Posterior cingulate gyrus (tissue), 11 donors: ENCODE measurements at places on chromosomes 12 and 14.

DNA sequence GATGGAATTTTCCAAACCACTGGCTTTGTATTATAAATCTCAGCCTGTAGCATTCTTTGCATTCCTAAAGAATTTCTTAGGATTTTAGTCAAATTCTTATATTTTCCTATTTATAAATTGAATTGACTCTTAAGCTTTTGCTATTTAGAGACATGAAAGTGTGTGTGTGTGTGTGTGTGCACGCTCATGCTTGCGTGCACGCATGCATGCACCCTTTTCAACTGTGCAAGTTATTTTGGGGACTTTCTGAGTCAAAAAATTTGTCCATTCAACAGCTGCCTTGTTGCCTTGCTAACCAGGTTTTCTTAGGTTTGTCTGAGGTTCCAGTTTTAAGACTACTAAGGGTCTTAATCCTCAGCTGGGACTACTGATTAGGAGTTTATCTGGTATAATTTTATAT, 42.6 kb downstream of the GPATCH2L start:
- no peak for DNase-seq

DNA sequence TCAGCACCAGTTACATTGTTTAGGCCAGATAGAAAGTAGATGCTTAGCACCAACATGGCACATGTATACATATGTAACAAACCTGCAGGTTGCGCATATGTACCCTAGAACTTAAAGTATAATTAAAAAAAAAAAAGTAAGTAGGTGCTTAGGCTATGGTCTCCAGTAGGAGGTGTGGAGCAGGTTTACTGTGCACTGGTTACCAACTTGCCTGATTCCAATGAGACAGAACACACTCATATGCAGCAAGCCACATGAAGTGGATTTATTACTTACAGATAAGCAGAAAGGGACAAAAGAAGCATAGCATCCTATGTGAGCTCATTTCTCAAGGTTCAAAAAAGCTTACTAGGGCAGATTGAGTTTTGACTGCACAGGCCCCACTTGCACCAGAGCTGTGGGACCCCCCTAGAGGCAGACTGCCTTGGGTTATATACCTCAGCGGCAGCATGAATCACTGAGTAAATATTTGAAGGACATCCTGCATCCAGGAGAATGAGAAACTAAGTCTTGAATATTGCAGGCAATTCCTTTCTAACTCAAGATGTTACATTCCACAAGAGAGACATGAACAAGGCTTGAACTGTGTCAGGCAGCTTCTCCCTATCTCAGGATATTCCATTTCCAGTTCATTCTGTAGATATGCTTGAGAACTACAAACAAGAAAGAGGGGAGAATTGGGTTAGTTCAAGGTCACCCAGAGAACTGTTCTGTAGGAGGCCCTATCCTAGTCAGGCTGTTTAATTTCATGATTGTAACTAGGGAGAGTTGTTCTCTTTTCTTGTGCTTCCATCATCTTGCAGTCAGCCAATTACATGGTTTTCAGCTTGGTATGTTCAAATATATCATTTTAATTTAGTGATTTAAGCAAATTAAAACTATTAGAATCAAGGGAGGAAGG, 30.1 kb downstream of the LRFN5 start:
- DNase-seq: no peak

DNA sequence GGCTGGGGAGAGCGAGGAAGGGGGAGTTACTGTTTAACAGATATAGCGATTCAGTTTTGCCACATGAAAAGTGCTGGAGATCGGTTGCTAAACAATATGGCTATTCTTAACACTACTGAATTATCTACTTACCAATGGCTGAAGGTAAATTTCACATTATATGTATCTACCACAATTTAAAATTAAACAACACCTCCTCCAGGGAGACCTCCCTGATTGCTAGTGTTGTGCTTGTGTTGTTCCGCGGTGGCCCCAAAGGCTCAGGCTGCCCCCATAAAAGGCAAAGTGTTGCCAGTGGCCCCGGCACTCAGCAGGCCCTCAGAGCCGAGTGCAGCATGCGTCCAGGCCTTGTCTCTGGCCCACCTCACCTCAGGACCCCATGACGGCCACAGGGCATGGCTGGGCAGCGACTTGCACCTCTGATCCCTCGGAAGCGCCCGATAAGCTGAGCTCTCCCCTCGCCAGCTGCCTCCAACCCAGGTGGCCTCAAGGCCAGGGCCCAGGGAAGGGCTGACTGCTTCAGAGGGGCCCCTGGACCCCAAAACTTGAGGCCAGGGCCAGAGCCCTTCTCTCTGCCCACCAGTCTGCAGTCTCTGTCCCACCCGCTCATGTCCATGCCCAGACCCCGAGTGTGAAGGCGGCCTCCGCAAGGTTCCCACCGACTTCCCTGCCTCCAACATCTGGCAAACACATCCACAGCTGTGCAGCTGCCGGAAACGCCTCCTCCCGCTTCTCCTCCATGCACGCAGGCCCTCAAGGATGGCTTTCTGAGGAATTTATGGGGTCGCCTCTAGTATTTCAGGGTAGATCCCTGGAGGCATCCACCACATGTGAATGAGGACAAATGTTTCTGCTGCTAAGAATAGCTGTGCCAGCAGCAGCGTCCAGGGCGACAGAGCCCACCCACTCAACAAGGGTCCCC, 60.0 kb downstream of the NCOR2 start:
- no peak for DNase-seq

DNA sequence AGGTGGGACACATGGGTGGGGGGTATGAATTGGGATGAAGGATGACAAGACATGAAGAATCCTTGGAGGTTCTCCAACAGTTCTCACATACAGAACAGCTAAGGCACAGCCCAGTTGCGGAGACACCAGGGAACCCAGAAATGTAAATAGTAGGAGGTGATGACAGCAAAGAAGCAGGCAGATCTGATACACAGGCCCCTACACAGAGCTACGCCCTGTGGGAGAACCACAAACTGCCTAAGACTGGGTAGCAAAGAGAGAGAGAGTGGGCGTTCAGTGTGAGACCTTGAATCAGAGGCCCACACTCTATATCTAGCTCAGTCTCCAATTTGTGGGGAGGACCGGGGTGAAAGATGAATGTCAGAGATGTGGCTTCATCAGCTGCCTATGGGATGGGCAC, 9.5 kb upstream of the NUMB start:
- no peak for DNase-seq

DNA sequence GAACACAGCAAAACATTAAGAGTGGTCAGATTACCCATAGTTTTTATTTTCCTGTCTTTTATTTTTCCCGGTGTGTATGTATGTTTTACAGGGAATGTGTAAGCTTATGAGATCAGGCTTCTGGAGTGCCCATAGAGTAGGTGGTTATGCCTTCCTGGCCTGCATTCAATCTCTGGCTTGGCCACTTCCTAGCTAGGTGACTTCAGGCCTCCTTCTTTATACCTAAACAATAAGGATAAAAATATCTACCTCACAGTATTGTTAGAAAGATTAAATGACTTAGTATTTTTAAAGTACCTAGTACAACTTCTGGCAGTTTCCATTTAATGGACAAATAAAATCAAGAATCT, 42.4 kb downstream of the ITPR2 start:
- DNase-seq: no peak

GRCh38 chr14:86088156-86088555, 558.2 kb downstream of the FLRT2 start:
- no peak for DNase-seq

GRCh38 chr14:73238424-73238852, 1.1 kb downstream of the PAPLN start:
- peak; percentile 49 for DNase-seq

DNA sequence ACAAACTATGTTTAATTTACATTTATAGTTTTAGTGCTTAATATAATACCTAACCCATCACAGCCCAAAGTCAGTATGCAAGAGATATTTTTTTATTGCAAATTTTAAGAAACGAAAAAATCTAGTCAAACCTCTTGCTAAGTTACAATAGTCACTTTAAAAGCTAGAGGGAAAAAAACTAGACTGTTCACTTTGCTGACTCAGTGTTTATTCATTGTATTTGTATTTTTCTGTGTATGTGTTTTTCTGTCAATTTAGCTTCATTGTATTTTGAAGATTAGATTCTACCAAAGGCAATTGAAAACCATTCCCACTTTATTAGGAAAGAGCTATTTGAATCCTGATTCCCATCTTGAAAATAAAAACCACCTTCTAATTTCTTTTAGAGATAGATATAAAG, 891.5 kb downstream of the SLC16A7 start:
- DNase-seq: no peak

- no peak for DNase-seq
Measured at GRCh38 chr12:111073370-111073769, 153.0 kb upstream of the MYL2 start.

GRCh38 chr14:22476005-22476751, 112.8 kb downstream of the DAD1 start:
- no peak for DNase-seq

GRCh38 chr12:45553204-45553603, 176.3 kb upstream of the ARID2 start:
- no peak for DNase-seq

DNA sequence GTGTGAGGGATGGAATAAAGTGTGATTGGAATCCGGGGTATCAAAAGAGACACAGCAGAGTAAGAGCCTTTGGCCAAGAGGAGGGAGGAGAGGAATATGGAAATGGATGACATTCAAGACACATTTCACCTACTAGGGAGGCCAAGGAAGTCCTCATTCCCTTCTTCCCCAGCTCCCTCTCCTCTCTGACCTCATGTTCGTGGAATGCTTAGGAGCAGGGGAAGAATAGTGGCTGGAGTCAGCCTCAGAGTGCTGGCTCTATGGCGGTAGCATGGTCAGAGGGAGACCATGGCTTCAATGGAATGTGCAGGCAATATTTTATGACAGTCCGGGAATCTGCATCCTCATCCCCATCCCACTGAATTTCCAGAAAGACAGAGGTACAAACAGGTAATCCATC, 196.6 kb downstream of the EGLN3 start:
- DNase-seq: no peak

DNA sequence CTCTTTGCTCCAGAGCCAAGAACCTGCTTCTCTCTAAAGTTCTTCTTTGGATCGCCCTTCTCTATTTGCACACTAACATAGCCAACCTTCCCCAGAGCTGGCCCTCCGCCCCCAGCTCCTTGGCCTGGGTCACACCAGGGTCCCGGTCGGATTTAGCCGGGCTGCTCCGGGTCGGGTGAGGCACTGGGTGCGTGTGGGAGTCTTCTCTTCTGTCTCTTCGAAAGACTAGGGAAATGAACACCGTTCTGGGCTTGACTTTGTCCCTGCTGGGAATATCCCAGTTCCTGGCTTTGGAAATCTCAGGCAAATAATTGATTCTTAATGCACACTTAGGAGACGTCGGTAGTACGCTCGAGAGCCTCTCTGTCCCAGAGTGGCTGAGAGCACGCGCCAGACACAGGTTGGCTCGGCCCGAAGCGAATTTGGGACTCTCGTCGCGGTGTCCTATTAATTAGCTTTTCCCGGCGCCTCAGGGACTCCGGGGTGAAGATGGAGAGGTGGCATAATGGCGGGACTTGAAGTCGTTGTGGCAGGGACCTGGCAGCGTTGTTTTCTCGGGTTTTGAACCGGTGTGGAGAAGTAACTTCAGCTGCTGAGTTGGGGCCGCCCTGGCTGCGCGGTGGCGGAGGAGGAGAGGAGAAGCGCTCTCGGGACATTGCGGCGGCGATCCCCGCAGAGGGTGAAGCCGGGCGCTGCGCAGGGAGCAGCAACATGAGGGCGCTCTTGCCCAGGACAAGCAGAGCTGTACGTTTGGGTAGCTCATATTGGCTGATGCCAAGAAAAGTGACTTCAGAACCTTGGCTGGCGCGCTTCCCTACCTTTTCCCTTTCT, 7.5 kb downstream of the FOXG1 start:
- peak; percentile 82 for DNase-seq

DNA sequence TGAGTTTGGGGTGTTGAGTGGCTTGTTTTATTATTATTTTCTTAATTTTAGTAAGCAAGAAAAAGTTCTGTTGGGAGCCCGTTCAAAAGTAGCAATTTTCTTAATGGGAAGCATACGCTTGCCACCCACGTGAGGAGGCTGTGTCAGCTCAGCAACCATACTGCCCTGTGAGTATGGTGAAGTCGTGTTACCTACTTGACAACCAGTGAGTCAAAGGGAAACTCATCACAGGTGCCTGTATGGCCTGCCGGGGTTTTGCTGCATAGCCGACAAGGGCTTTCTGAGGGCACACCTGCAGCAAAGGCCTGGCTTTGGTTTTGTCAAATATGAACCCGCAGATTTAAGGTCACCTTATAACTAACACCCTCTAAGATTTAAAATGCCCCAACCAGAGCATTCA, 31.1 kb downstream of the PITPNM2 start:
- DNase-seq: no peak

DNA sequence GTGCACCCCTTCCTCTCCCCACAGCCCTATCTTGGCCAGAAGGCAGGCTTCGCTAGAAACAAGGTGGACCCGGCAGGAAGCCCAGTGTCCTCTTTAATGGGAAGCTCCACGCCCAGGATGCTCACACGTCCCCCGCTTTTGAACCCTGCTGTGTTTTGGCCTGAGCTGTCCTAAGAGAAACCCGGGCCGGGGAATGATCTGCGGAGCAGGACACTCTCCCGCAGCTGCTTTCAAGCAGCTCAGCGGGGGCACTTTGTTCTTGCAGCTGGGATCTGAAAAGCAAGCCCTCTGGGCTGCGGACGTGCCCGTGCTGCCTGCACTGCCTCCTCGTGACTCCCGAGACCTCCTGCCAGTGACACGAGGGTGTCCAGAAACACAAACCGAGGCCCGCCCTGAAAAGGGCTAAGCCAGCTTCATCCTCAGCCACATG, 30.0 kb downstream of the SCARB1 start:
- DNase-seq: peak; percentile 42

GRCh38 chr14:81269100-81269978, 48.6 kb upstream of the GTF2A1 start:
- no peak for DNase-seq

DNA sequence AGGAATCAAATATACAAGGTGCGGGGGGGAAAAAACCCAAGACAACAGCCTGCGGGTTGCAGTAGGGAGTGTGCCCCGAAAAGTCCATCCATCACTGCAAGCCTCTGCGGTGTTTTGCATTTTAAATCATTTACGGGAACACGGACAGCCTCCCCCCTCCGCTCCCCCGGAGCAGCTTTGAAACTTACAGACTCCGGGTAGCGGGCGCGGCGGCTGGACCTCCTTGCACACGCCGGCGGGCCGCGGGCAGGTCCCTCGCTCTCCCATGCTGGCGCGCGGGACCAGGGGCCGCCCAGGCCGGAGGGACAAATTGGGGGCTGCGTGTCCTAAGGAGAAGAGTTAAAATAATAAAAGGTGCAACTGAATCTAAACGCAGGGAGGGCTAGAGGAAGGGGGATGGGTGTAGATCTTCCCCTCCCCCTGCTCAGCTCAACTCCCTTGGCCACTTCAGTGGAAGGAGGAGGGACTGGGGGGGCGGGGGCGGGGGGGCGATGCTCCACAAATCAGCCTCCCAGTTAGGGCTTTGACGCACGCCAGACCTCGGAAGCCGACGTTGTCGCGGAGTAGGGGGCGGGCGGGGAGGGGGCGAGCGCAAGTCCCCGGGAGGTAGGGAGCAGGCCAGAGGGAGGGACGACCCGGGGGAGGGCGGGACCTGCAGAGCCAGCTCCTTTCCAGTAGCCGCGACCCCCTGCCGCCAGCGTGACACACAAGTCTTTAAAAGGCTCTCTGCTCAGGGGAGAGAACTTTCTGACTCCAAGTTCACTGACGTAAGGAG, at the start of gene KCNJ8:
TSS of gene KCNJ8 (minus strand) at position 349 of the 775 bp plus-strand sequence. CDS start 1,090 bp downstream, outside the sequence.
- DNase-seq: peak; percentile 47

GRCh38 chr14:61358554-61359226, 37.3 kb downstream of the PRKCH start:
- DNase-seq: no peak

- DNase-seq: no peak
Measured at GRCh38 chr12:63955831-63956666, 111.5 kb downstream of the SRGAP1 start.

- DNase-seq: no peak
Measured at GRCh38 chr12:94718114-94718513, 67.8 kb upstream of the TMCC3 start.
